ENCODE measurements at places on chromosomes 2 and 18. TPM values are rescaled to one million over a fixed set of nuclear protein-coding genes. Genes with fewer than 3 reads are reported as not detected.

GRCh38 chr2:240568678-240569522, 616 bp downstream of the RNPEPL1 start:
- DNase-seq, result peak; percentile 94

DNA sequence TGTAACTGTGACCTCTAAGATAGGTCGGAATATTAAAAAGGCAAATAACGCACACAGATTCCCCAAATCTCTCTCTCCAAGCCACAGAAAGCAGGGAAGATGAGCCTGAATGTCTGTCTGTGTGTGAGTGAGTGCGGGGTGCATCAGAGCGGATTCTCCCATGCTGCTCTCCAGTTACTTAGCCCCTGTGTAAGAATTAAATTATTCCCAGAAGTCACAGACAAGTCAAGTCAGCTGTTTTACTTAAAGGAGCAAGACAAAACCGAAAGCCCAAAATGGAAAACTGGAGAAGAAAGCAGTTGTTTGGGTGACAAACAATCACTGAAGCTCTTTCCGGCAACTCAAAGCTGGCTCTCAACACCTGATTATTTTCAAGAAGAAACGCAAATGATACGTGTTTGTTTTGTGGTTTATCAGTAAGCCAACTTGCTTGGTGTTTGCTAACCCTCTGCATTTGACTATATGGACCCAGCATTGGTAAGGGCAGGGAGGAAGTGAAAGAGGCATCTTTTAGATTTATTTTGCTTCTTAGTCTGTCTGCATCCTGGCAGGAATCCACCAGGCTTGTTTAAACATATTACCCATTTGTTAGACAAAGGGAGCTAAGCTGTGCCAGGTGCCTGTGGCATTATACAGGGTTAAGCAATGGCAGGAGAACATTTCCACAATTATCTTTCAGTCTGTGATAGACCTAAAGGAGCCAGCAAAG, 121.5 kb upstream of the CREB1 start:
- DNase-seq, result no peak

DNA sequence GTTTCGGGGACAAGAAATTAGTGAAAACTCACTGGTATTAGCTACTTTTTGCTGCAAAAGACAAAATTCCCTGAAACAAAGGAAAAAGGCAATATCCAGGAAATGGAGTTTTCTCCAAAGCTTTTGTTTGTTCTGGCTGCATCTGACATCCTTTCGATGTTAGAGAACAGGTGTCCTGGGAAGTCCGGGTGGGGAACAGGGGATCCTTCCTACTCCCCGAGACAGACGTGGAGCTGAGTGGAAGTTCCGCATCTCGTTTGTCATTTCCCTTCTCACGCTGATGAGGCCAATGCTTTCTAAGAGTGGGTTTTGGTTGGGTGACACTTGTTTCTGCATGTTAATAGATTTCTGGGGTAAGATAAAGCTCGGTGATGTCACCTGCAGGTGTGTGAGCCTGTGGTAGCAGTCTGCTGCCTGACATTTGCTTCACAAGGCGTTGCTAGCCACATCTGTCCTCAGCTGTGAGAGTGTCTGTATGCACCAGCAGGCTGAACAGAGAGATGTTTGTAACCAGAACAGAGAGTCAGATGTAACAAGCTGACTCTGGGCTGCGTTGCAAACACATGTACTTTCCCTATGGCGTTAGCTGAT, 125.9 kb downstream of the ACOXL start:
- no peak for DNase-seq

DNA sequence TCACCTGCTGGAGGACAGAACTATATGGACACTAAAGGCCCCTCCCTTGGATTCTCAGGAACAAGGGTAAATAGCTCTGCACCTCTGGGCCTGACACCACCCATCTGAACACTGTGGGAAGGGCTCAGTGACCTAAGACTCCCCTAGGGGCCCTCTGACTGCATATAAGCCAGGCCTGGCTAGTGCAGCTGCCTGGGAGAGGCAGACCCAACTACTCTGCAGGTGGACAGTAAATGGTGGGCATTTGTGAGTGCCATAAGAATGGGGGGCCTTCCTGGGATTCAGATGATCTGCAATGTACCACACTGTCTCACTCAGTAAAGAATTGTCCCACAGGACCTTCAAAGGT, 11.2 kb upstream of the WIPF1 start:
- DNase-seq, result no peak

TRABD2A gene
- 8.1 TPM for total RNA-seq

CRIM1 gene
- 213 TPM for total RNA-seq

SAG gene
- not detected for total RNA-seq
